ENCODE measurements at places on chromosomes 5 and 9.

- DNase-seq, result no peak
These were observed 322.1 kb downstream of the FAM170A start for GRCh38 chr5:119951330-119951934.

GRCh38 chr9:135924628-135925338 lies 17.4 kb upstream of the CAMSAP1 start:
- no peak for DNase-seq

DNA sequence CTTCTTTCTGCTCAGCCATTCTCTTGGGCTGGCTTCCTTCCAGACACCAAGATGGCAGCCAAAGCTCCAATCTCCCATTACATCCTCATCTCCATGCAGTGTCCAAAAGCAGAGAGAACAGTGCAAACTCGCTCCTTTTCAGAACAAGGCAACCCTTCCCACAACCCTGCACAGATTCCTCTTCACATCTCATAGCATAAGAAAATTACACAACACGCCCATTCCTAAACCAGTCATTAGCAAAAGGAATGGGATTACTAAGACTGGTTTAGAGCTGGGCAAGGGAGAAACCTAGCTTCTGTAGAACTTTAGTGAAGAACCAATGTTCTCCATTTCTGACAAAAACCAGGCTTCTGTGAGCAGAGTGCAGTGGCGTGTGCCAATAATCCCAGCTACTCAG lies 51.5 kb upstream of the CTNNA1 start:
- DNase-seq, result no peak

- DNase-seq, result no peak
These were observed 31.4 kb downstream of the KCTD16 start for GRCh38 chr5:144202072-144202471.

- DNase-seq, result no peak
These were observed 79.2 kb upstream of the ABCA1 start for GRCh38 chr9:105007143-105007542.

GRCh38 chr9:8869812-8870211 lies 1070.2 kb upstream of the DMAC1 start:
- DNase-seq, result no peak

DNA sequence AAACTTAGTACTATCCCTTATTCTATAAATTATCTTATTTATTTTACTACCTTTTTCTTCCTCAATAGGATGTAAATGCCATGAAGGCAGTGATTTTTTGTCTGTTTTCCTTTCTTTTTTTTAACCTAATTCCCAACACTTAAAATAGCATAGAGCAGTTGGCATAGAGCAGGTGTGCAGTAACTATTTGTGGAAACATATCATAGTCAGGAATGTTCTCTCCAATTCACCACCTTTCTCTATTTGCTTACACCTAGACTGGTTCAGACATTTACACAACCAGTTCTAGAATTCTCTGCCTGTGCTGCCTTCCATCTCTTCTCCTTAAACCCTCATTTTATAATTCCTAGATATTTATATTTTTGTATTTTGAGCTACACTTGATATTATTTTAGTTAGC lies 49.6 kb downstream of the IL31RA start:
- no peak for DNase-seq

GRCh38 chr5:111887706-111888105 lies 130.7 kb upstream of the NREP start:
- no peak for DNase-seq

- DNase-seq, result no peak
These were observed 286.3 kb upstream of the VLDLR start for GRCh38 chr9:2335260-2335659.

GRCh38 chr5:134911285-134912206 lies 6.6 kb downstream of the PCBD2 start:
- no peak for DNase-seq

GRCh38 chr5:6717247-6717646 lies 4.0 kb downstream of the TENT4A start:
- DNase-seq, result no peak

DNA sequence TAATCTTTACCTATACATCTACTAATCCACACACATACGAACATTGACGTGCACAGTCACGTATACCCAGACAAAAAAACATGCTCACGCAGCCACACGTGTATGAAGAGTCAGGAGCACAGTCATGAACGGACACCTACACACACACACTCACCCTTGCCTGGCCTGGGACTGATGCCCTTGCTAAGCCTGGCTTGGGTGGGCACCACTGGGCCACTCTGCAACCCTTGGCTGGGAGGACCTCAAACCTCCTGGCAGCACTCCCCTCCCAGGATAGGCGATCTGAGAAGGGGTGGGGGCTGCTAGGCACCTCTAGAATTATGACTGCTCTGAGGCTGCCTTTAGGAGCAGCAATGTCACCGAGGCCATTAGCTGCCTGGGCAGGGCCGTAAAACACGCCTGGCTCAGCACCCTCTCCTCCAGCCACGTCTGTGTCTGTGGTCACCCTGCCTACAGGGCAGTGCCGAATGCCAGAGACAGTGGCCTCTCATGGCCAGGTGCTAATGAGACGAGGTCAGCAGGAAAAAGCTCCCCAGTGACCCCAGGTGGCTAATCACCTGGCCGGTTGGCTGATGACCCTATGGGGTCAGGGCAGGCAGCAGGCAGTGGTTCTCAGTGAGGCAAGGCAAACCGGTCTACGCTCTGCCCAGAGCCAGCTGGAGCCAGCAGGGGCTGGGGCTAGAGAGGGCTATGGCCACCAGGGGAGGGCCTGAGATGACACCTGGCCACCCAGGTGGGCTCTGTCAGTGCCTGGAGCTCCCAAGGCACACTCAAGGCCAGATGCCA lies 33.7 kb upstream of the MVB12B start:
- no peak for DNase-seq

DNA sequence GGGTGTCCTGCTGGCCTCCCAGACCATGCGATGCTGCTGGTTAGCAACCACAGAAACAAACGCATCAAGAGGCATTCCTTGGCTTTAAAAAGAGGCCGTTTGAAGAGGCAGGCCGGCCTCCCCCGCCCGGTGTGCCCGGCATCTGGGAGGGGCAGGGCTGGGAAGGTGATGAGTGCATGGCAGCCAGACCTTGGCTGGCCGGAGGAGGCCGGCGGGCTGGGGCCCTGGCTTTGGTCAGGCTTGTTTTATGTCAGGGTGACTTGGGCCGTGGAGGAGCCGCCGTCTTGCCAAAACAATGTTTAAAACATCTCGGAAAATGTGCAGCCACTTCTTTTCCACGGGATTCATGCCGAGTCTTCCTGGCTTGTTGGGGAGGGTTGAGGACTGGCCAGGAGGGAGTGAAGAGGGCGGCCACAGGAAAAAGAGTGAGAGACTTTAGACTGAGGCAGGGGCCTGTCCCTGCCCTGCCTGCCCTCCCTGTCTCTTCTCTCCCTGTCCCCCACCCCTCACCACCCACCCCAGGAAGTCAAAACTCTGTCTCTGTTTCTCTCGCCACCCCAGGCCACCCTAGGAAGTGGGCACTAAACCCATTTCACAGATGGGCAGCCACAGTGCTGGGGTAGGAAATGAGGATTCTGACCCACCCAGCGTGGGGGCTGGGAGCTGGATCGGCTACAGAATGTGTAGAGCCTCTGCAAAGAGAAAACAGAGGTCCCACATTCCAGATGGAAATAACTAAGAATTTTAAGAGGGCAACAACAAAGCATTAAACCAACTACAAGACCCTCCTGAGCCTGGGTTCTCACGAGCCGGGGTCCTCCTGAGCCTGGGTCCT lies 143.0 kb downstream of the RXRA start:
- no peak for DNase-seq

DNA sequence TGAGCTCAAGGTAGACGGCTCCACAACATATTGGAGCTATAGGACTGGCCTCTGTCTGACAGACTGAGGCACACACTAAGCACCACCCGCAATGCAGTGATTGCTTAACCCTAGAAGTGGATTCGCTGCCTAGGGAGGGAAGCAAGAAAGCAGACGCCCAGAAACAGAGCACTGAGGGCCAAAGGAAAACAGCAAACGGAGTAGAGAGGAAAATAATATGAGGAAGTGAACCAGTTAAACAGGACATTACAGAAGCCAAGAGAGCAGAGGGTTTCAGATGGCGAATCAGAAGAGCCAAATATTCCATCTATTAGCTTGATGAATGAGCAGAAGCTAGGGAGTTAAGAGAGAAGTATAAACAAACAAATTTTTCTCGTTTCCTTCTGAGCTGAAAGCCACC lies 139.2 kb upstream of the LHFPL2 start:
- DNase-seq, result no peak

DNA sequence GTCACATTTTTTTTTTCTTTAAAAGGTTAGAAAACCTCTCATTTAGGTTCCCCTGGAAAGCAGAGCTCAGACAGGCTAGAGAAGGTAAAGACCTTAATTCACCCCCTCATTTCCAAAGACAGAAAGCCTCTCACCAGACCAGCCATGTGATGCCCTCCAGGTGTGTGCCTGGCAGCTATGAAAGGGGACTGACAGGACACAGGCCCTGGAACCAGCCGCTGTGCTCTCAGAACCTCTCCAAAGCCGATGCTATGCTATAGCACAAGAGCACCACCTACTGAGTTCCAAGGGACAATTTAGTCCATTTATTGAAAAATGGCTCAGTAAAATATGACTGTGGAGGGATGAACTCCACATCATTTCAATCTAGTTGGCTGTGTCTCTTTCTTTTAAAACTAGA lies 48.8 kb downstream of the FANCC start:
- DNase-seq, result no peak

GRCh38 chr9:109789556-109789955 lies 9.6 kb downstream of the PALM2AKAP2 start:
- DNase-seq, result no peak

- peak; percentile 11 for DNase-seq
These were observed 3.0 kb upstream of the CCNG1 start for GRCh38 chr5:163434401-163434866.

DNA sequence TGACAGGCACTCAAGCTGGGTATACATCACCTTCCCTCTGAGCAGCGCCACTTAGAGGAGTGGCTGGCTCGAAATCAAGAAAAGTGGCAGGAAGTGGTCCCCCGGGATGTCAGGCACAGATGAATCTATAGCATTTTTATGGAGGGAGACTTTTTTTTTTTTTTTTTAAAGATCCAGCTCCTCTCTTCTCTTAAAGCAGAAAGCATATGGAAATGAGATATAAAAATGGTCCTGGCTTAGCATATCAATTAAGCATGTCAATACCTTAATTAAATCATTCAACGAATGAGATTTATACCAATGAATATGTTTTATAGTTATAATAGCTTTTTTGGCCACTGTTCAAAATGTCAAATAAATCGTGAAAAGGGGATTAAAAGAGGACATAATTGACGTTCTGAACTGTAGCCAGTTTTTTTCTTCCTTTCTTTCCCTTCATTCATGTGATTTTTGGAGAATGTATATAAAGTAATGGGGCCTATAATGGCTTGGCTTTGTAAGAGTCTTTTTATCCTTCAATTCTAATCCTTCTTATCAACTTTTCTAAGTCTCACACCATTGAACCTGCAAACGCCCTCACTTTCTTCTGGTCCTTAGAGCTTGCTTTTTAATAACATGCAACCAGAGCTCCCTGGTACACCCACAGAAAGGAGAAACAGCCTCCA lies 319.2 kb upstream of the PANK3 start:
- no peak for DNase-seq

DNA sequence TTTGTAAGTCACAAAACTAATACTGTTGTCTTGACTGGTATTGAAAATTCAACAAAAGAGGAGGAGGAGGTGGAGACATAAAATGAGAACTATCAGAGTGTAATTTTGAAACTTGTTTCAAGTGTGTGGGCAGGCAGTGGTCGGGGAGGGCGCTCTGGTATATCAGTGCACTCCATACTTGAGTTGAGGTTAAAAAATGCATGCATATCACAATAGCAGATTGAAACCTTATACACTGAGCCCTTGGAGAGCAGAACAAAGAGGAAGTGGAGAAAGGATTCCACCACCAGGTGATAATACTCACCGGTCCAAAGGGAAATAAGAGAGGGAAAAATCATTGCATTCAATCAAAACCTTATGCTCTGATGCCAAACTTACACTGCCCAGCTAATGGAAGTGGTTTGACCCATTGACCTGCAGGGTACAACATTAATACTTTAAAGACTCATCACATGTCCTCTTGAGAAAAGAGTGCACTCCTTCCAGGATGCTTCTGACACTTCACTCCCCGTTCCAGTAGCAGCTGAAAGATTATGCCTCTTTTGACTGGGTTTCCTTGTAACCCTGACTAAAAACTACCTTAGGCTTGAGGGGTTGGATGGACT lies 79.5 kb upstream of the FAM169A start:
- no peak for DNase-seq

DNA sequence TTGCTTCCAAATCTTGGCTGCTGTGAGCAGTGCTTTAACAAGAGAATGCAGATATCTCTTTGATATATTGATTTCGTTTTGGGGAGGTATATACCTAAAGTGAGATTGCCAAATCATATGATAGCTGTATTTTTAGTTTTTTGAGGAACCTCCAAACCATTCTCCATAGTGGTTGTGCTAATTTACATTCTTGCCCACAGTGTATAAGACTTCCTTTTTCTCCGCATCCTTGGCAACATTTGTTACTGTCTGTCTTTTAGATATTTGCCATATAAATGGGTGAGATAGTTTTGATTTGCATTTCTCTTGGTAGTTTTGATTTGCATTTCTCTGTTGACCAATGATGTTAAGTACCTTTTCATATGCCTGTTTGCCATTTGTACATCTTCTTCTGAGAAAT lies 10.0 kb upstream of the PLK2 start:
- DNase-seq, result no peak

GRCh38 chr9:127133739-127134167 lies 11.3 kb upstream of the ANGPTL2 start:
- no peak for DNase-seq

DNA sequence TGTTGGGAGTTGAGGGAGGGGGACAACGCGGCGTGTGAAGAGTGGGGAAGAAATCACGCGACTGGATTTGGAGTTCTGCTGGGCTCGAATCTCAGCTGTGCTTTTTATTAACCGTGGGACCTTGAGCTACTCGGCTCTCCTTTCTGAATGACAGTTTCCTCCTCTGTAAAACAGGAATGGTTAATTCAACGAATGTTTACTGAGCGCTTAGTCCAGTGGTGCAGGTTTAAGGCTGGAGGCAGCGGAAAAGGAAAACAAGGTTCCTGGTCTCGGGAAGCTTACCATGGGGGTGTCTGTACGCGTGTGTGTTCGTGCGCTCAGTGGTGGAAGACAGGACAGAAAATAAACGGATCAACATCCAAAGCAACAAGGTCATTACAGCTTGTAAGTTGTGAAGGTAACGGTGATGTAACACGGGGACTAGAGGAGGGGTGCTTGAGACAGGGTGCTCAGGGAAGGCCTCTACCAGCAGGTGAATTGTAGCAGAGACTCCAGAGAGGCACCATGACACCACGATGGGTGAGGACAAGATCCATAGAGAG lies 277 bp downstream of the EIF4E1B start:
- no peak for DNase-seq

DNA sequence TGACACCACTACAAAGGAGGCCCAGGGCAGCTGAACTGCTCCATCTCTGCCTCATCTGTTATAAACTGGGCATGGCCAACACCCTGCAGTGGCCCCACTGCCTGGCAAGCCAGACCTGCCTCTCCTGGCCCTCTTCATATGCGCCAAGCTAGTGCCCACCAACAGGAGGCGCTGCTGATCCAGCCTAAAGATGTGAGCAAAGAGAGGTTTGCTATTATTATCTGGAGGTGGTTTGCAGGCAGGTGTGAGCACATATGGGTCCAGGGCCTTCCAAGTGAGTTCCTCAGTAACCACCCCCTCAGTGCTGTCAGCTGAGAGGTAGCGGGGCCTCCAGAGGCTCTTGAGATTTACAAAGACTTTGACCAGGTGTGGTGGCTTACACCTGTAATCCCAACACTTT lies 232.2 kb downstream of the SYK start:
- DNase-seq, result peak; percentile 63

All from stimulated activated CD4-positive, alpha-beta T cell treated with anti-CD3 and anti-CD28 coated beads, TNF-alpha, amount 100 ng/mL, for 24 hours (primary cell).